ENCODE measurements at places on chromosomes 3 and 15. TPM values are rescaled to one million over a fixed set of nuclear protein-coding genes. Genes with fewer than 3 reads are reported as not detected.

The RETNLB gene
- total RNA-seq = not detected

GRCh38 chr15:28984421-28985315 lies 98.9 kb downstream of the APBA2 start:
- no peaks in the 10 kb centered on the region for H3K27me3 ChIP-seq
- H3K36me3 ChIP-seq = no peaks in the 10 kb centered on the region
- H3K27ac ChIP-seq = no peak overlapping the region
- no peak overlapping the region for H3K4me3 ChIP-seq

GRCh38 chr3:43769097-43769884 lies 78.6 kb downstream of the ABHD5 start:
- H3K27ac ChIP-seq = no peak overlapping the region
- H3K27me3 ChIP-seq = no peaks in the 10 kb centered on the region
- no peaks in the 10 kb centered on the region for H3K36me3 ChIP-seq
- peak; percentile 93 for DNase-seq
- H3K4me1 ChIP-seq = peaks cover 50% of the 10 kb centered on the region

The ABCF3 gene
- 65.6 TPM for total RNA-seq

DNA sequence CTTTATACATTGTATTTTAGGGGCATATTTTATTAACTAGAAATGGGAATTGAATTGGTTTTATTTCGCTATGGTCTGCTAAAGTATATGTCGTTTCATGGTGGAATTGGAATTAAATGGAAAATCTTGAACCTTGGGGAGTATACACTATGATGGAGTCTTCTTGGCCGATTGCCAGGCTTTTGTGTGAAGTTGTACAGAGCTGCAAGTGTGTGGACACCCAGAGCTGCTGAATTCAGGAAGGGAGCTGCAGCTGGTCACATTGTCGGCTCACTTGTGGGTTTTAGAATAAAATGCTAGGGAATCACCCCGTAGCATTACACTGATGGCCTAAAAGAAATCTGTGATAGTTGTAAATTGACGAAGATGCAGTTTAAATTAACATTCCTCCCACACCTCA lies 35.1 kb downstream of the USP3 start:
- H3K4me3 ChIP-seq = no peak overlapping the region
- H3K36me3 ChIP-seq = peaks cover 4% of the 10 kb centered on the region
- DNase-seq = peak; percentile 69
- H3K27me3 ChIP-seq = no peaks in the 10 kb centered on the region
- H3K27ac ChIP-seq = no peak overlapping the region

Data from endothelial cell of umbilical vein (primary cell).